ENCODE measurements at places on chromosomes 2 and 18.

- DNase-seq, result no peak
Observed at GRCh38 chr2:164922134-164922533, 33.2 kb downstream of the SLC38A11 start.

GRCh38 chr2:134078354-134078753, 175.5 kb upstream of the MGAT5 start:
- DNase-seq, result no peak

DNA sequence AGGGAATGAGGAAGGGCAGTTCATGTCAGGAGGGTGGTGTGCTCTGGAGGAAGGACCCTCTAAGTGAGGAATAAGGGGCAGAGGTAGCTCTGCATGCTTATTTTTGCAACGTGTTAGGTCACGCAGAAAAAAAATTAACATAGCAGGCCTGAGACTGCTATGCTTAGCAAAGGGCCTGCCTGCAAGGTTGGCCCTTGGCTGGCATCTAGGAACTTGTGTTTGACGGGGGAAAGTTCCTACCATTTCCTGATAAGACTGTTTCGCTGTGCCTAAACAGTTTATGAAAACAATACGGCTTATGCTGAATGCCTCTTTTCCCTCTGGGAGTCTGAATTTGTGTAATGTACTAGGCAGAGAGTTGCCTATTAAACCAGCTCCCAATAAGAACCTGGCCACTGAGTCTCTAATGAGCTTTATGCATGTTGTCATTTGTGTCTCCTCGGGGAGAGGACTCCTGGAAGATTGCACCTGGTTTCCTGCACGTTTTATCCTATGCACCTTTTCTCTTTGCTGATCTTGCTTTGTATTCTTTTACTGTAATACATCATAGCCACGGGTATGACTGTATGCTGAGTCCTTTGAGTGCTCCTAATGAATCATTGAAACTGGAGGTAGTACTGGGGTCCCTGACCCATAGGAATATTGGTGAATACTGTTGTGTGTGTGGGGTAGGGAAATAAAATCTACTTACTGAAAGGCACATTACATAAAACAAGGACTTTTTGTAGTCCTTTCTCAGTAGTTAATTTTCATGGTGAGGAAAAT, 169.0 kb downstream of the PRPF40A start:
- no peak for DNase-seq

- DNase-seq, result no peak
Observed at GRCh38 chr2:43389581-43390466, 163.4 kb upstream of the ZFP36L2 start.

DNA sequence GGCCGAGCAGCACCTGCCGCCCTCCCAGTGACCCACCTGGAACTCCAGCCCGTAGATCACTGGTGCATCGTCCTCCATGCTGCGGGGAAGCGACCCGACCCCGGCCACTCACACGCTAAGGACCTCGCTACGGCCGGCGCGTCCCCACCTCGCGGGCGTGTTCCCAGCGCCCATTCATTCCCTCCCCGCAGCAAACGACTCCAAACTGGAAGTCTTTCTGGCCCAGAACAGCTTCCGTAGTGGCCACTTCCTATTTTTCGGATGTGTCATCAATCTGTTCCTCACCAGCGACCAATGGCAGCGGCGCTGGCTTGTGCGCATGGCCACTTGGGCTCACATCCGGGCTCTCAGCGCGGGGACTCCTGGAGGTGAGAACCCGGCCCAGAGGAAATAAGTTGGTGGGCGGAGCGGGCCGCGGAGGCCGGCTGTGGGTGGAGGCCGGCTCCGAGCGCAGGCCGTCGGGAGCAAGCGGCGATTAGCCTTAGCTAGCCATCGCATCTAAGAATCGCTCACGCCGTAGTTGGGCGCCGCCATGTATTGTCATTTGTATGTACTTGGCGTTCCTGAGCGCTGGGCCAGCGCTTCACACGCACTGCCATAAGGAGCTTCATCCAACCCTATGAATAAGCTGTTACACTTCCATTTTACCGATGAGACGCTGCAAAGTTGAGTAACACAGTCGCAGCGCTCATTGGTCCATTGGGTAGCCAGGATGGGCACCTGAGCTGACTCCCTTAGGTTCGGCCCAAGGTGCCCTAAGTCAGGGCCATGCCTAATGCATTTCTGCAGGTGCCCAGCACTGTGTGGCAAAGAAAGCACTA, at the start of gene EIPR1:
TSS of gene EIPR1 (minus strand) at position 207 of the 821 bp plus-strand sequence. CDS start at position 78, 129 bp downstream.
- DNase-seq, result peak; percentile 96

GRCh38 chr2:108449410-108450130, 564 bp downstream of the GCC2 start:
- DNase-seq, result peak; percentile 34

DNA sequence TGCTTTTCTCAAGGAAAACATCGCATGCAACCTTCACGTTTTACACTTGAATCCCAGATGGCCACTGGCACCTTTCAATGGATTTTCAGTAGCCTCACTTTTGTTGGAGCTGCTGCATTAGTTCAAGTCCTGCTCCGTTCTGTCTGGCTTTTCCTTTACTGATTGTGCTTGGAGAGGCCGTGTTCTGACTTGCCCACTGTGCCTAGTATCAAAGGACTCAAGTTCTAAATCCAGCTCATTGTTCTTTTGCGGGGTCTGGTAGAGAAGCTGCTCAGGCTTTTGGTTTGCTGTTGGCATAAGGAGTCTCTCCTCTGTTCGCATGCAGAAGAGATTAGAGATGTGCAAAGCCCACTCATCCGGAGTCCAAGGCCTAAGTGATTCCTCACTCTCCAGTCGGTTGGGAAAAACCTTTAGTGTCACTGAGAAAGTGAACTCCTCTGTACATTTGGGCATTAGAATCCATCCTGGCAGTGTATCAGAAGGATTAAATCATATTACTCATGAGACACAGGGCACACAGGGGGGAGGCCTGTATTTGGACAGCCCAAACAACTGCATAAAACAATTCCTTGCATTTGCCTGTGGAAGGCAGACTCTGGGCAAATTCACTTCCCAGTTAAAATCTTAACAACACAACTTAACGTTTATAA, 69.7 kb downstream of the NCK2 start:
- DNase-seq, result no peak

GRCh38 chr2:198173242-198173641, 368.8 kb downstream of the PLCL1 start:
- DNase-seq, result no peak

- no peak for DNase-seq
Observed at GRCh38 chr2:239188536-239188935, 212.3 kb downstream of the HDAC4 start.

GRCh38 chr2:241137276-241138190, 11.7 kb downstream of the PASK start:
- DNase-seq, result no peak

DNA sequence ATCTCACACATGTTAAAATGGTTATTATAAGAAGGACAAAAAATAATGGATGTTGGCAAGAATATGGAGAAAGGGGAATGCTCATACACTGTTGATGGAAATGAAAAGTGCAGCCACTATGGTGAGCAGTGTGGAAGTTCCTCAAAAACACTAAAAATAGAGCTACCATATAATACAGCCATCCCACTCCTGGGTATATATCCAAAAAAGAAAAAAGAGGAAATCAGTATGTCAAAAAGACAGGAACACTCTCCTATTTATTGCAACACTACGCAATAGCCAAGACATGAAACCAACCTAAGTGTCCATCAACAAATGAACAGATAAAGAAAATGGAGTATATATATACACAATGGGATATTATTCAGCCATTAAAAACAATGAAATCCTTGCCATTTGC, 642.6 kb downstream of the RNF144A start:
- no peak for DNase-seq

- no peak for DNase-seq
Observed at GRCh38 chr2:126979039-126980003, 80.6 kb downstream of the TEX51 start.

GRCh38 chr2:82998781-82999180, 1460.3 kb downstream of the SUCLG1 start:
- DNase-seq, result no peak

- no peak for DNase-seq
Observed at GRCh38 chr18:49142216-49142615, 191.5 kb upstream of the SMAD7 start.

- DNase-seq, result no peak
Observed at GRCh38 chr2:192471982-192472381, 277.2 kb upstream of the TMEFF2 start.

DNA sequence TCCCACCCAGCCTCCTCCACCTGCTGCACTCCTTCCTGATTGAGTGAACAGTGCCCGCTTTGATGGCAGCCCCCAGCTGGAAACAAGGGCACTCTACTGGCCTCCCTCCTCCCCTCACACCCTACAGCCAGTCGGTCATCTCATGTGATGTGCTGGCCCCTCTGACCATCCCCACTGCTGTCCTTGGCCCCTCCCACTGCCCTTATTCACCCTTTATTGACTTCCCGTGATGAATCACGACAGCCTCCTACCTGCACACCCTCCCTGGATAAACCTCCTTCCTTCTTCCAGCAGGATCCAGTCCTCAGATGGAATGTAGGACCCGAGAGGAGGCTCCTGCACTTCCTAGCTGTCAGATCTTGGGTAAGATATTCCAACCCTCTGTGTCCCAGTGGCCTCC, 186.5 kb upstream of the SH3BP4 start:
- no peak for DNase-seq

GRCh38 chr2:24972315-24972961, 683 bp upstream of the DNAJC27 start:
- peak; percentile 23 for DNase-seq

DNA sequence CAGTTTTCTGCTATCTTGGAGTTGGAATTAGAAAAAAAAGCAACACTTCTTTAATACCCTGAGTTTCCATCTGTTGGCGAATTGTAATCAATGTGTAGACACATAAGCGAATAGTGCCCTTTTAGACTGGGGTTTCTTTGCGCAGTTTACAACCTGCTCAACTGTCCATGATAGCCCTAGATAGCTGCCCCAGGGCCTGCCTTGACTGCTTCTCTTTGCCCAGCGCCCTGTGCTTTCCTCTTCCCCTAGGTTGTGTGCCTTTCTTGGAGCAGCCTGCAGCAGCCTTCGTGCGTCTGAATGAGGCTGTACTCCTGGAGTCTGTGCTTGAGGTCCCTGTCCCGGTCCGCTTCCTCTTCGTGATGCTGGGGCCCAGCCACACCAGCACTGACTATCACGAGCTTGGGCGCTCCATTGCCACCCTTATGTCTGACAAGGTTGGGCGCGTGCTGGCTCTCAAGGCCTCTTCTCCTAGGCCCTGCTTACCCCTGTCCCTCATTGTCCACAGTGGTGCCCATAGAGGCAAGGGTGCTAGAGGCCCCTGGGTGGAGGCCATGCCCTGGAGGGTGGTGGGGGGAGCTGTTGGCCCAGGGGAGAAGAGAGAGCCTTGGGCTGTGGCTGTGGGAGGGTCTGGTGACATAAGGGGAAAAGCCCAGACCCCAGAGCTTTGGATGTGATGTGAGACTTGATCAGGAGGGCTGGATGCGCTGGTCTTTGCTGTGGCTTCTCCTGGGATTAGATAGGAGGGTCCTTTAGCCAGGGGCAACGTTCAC, 6.9 kb downstream of the SLC4A3 start:
- DNase-seq, result no peak

GRCh38 chr2:189124175-189124574, 55.4 kb downstream of the COL5A2 start:
- DNase-seq, result no peak

DNA sequence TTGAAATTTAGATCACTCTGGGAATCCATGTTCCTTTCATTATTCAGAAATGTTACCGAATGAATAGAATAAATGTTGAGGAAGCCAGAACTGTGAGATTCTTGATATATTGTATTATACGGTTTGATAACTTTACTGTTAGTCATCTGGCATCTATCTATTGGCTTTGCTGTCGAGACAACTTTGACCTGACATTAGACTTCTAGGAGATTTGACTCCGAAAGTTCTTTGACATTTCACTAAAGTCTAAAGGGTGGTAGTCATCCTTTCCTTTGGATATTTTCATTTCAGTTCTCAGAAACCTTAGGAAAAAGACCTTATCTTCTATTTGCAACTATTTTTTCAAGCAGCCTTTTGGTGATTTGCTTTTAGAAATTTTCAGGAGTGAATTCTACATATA, 1.9 kb downstream of the BMPR2 start:
- no peak for DNase-seq
